ENCODE measurements at places on chromosomes 6 and 20. TPM values are rescaled to one million over a fixed set of nuclear protein-coding genes. Genes with fewer than 3 reads are reported as not detected.

DNA sequence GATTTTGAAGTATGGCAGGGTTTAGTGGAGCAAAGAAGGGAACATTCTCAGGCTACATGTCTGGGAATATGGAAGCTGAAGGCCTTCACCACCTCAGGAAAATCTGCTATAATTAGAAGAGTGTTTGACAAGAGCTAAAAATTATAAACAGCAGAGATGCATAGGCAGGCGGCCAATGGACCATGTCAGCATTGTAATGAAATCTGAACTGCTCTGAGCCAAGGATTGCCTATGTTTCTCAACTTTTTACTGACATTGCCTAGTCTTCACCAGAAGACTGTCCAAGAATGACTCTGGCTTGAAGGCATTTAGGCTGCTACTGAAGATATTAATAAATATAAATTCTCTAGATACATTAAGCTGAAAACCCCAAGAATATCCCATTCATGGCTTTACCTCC lies 84.1 kb downstream of the C6orf52 start:
- no peak for DNase-seq

FAM8A1 gene
- 3.0 TPM for total RNA-seq

PROKR2 gene
- total RNA-seq, result not detected

GRCh38 chr20:20360464-20360863 lies 7.4 kb upstream of the INSM1 start:
- no peak for DNase-seq

DNA sequence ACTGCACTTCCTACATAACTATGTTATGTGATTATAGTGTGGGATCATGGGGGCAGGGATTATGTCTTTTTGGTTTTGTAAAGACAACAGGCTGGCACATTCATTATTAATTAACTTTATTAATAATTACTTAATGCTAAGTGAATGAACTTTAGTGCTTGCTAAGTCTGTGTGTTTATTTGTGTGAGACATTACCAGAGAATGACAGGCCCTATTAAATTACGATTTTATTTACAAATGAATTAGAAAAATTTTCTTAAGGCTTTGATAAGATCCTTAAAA lies 100.9 kb downstream of the CD83 start:
- no peak for DNase-seq

DNA sequence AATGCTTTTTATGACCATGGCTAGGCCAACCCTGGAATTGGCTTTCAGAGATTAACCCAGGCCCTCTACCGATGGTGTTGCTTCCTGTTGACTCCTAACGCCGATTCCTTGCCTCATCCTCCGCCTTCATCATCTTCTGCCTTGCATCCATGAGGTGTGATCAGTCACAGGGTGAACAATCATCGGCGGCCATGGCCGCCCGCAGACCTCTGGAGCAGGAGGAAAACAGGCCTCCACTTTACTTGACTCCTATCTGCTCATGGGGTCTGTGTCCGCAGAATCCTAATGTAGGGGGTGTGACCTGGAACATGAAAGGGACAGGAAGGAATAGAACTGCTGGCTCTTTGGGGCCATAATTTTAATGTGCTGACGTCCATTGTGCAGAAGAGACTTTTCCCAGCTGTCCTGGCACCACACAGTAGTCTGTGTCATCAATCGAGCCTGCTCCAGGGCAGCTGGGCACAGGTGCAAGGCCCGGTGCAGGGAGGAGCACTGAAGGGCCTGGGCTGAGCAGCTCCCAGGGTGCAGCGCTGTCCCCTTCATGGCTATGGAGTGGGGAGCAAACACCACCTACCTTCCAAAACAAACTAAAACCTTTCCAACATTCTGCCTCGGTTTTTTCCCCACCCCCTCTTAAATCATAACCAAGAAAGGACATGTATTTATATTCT lies 8.0 kb downstream of the SLC22A3 start:
- DNase-seq, result no peak

GRCh38 chr6:81023007-81023582 lies 729.4 kb downstream of the TENT5A start:
- no peak for DNase-seq

DNA sequence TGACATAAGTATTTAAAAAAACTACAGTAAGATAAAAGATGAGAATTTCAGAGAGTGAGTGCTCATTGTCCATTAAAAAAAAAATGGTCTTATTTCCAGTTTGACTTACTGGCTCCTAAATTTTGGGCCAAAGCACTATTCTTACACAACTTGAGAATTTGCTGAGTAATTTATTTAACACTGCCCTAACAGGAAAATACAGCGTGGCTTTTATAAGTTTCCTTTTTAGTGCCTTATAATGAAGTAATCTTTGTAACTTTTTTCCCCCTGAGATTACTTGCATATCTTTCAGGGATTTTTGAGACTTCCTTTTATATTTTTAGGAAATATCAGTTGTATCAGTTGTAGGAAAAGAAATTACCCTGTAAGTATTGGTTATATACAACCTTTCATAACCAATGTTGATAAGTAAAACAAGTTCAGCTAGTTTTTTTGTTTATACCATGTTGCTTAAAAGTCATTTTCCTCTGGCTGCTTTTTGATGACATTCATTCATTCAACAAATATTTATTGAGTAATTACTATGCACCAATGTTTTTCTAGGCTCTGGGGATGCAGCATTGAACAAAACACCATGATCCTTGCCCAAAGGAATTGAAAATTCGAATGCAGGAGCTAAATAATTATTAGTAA lies 106.4 kb upstream of the SGK1 start:
- no peak for DNase-seq

NRN1 gene
- 0.12 TPM for total RNA-seq

- no peak for DNase-seq
Observed at GRCh38 chr6:32581315-32582095, 8.1 kb downstream of the HLA-DRB1 start.

EYS gene
- total RNA-seq, result not detected

ATP6V1G2 gene
- total RNA-seq, result 1.9 TPM

- DNase-seq, result no peak
Observed at GRCh38 chr6:111774346-111774703, 98.9 kb downstream of the FYN start.

DNA sequence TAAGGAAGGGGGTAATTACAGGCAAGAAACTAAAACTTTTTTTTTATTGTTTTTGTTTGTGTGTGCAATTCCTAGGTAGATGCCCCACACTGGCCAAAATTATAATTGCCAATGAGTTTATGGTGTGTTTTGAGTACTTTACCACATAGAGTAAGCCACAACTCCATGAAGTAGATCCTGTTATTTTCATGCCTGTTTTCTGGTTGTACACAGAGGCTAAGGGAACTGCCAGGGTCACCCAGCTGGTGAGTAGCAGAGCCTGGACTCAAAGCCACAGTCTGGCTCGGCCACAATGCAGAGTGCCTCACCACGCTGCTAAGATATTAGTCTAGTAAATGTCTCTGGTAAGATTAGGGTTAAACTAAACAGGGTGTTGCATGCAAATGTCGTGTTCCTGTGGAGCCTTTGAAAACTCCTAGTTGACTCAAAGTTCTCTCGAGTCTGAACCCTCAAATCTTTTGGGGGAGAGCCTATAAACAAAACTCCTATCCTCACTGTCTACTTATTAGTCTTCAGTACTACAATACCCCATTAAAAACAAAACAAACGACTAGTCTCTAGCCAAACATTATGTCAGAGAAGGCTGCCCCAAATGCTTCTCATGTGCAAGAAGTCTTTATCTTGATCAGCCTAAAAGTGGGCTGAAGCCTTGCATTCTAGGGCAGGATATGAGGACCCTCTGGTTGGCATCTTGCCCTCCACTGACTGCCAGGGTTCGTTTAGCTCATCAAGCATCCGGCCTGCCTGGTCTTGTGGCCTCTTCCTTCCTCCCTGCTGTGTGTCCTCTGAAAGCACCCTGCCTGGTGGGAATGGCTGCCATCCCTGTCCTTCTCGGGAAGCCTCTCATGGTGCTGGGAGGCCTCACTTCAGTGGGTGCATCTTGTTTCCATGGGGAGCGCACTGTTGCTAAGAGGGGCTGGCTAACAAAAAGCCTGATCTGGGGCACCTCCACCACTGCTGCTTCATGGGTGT lies 4.2 kb downstream of the DUSP22 start:
- no peak for DNase-seq

GRCh38 chr20:38805958-38806854 lies 709 bp downstream of the PPP1R16B start:
- DNase-seq, result peak; percentile 64

DNA sequence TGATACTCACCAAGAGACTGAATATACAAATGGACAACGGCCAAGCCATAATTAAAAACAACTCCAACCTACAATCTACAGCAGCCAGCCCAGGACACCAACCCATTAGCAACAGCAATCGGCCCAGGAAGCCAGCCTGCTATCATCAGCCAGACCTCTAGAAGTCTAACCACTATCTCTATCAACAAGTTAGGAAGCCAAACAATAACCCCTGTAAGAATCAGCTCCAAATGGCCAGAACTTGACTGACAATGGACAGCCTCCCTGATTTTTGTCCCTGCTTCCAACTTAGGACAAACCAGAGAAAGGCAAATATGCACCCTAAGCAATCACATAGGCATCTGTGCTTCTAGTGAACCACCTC lies 511.8 kb upstream of the JARID2 start:
- DNase-seq, result no peak

PHF1 gene
- total RNA-seq, result 76.0 TPM

- DNase-seq, result peak; percentile 34
Observed at GRCh38 chr6:1619673-1620503, 10.2 kb downstream of the FOXC1 start.

DNA sequence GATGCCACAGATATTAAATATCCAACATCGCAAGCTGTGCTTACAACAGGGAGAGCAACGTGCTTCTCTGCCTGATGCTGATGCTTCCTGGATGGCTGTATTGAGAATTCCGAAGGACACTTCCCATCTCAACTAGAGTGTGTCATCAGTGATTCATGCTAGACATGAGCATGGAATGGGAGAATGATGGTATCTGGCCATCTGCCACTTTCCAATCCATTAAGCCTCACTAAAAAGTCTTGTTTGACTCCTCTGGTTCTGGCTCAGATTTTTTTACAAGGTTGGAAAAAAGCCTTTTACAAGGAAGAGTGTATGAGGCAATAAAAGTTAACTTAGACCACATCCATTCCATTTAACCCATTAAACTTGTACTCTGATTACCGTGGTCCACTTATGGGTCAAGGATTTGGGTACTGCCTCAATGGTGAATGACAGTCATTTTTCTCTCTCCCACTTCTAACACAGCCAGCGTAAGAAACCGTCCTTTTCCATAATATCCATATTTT lies 265.3 kb downstream of the UST start:
- DNase-seq, result no peak

GRCh38 chr6:20092071-20092566 lies 120.2 kb downstream of the MBOAT1 start:
- no peak for DNase-seq

GRCh38 chr6:143734641-143735063 lies 56.9 kb downstream of the PHACTR2 start:
- DNase-seq, result no peak

DNA sequence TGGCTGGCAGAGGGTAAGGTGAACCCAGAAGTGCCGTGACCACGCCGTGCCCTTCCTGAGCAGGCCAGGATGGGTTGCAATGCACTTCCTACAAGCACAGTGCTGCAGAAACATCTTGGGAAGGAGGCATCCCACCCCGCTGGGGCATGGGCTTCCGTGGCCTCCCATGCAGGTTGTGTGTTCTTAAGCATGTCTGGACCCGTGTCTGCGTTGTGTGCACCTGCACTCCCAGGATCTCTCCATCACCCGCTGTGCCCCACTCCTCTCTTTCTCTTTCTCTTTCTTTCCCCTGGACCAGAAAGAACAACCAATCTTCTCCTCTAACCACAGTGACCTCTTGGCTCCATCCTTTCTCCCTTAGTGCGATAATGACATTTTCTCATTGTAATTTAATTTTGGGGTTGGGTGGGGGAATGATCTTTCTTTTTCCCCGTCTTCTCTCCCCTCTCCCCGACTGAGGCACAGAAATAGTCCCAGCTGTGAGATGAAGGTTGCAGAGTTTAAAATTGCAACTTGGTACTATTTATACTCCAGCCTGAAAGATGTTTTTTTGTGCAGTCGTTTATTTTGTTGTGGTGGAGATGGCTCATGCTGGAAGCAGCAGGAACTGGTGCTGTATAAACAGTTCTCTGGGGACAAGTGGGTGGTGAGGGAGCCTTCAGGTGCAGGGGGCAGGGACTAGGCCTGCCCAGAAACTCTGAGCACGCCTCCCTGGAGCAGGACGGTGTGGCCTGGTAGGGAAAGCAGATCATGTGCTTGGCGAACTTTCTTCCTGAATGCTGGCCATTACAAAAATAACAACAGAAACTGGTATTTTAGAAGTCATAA lies 20.5 kb downstream of the BCAS4 start:
- DNase-seq, result no peak

DNA sequence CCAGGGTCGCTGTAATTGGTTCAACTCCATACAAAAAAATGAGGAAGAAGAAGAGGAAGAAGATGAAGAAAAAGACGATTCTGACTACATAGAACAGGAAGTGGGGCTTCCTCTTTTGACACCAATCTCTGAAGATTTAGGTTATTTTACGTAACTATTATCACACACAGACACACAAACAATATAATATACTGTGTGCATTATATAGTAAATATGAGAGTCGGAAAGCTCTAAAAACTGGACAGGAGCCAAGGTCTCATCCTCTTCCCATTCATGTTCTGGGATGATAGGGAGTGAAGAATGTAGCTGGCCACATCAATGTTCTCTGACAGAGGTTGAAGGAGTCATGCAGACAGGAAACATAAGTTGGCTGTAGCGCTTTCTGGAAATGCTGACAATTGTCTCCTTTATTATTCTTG lies 13.3 kb downstream of the RSPH4A start:
- DNase-seq, result no peak

DNA sequence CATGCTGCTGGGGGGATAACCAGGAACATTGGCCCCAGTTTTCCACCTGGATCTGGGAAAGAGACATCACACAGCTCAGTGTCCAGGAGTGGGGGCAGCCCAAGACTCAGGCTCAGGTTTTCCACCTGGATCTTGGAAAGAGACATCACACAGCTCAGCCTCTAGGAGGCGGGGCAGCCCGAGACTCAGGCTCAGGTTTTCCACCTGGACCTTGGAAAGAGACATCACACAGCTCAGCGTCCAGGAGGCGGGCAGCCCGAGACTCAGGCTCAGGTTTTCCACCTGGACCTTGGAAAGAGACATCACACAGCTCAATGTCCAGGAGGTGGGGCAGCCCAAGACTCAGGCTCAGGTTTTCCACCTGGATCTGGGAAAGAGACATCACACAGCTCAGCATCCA lies 361.6 kb downstream of the THBS2 start:
- DNase-seq, result no peak

DNA sequence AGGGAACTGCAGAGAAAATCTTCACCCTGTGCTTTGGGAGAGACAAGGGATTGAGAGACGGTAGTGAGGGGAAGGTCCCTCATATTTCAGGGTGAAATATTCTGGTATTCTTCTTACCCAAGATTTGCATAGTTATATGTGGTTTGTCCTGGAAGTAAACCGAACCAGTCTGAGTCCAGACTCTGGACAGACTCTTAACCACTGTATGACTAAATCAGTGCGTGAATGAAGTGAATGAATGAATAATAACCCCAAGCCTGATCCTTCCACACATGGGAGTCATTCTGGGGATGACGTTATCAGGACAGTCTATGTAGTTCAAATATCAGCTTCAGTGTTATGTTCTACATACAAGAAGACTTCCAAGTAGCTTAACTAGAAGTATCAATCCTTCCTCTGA lies 690.7 kb downstream of the KIF16B start:
- no peak for DNase-seq

Measured in activated B cell treated with CpG ODN at 0.5 μM for 24 hours (primary cell).